ENCODE measurements at places on chromosomes 7 and 10.

DNA sequence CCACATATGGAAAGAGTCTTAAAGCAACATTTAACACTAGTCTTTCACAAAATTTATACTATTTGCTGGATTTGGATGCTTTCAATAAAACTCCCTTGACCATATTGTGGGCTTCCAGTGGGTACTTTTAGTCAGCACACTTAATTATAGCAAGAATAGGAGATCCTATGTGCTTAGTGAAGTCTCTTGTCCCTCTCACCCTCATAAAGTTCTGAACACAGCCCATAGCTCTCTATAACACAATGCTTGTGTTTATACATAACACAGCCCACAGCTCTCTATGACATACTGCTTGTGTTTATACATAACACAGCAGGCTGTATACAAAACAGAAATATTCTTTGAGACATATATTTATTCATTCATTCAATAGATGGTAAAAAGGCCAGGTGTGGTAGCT lies 79.0 kb downstream of the SEMA3C start:
- no peak for DNase-seq

DNA sequence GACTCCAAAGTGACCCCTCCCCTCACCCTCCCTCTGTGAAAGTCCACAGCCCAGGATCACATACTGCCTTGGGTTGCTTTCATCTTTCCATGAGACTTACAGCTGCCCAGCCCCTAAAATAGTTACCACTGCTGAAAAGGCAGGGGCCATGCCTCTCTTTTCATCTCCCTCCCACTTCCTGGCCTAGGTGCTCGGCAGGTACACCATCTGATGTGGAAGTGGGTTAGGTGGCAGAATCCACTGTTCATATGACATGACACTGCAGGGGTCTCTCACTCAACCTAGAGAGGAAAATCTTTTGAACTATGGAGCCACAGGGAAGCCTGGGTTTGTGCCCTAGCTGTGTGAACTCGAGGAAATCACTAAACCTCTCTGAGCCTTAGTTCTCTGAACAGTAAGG lies 38.8 kb upstream of the ADO start:
- no peak for DNase-seq

DNA sequence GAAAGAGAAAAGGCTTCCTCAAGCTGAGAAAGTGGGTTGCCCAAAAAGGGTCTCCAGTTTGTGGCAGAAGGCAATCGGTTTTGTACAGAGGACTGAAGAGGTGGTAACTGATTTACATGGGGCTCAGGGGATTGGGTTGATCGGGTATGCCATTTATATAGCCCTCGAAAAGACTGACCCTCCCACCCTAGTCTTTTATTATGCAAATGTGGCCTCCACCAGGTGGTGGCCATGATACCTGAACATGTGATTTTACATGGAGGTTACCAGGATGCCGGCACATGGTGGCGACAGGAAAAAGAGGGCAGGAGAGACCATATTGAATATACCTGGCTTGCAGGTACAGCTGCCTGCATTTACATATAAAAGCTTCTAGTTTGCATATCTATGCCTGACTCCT lies 36.7 kb downstream of the ATE1 start:
- no peak for DNase-seq

GRCh38 chr7:117972606-117973005 lies 99.4 kb upstream of the CTTNBP2 start:
- DNase-seq: no peak

- DNase-seq: no peak
Measured at GRCh38 chr7:129461809-129462208, 27.6 kb downstream of the STRIP2 start.

DNA sequence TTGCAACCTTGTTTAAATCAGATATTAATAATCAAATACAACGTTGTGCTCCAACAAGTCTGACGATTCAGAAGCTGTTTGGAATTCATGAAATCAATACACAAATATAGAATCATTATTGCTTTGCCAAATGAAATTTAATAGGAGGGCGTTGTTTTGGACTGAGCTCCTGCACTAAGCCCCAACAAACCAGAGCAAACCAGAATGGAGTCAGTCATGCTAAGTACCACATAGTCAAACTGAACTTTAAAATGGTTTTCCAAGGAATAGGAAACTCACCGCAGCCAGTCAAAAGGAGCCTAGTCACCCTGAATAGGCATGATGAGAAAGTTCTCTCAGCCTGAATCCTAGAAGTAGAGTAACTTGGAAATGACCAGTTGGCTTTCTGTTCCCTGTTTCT lies 53.7 kb downstream of the HACD1 start:
- DNase-seq: no peak

- no peak for DNase-seq
Measured at GRCh38 chr10:42801135-42801534, 18.5 kb downstream of the BMS1 start.

GRCh38 chr10:116126954-116127695 lies 145.9 kb downstream of the GFRA1 start:
- DNase-seq: no peak

DNA sequence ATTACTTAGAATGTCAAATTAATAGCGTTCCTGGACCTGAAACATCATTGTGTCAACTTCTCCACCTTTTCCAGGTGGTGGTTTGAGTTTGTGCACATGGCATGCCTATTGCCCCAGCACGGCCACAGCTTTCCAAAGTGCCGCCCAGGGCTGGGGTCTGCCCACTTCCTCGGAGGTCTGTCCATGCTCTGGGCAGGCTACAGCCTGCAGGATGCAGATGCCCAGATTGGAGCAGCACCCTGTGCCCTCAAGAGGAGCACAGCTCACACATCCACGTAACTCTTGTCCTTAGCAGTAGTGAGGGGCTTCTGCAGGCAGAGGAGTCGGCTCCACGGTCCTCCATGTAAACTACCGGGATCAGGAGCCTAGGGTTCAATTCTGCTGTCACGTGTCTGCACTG lies 238.6 kb downstream of the EBF3 start:
- DNase-seq: no peak

GRCh38 chr7:132065193-132065988 lies 509.0 kb upstream of the PODXL start:
- no peak for DNase-seq
